ENCODE measurements at places on chromosomes 3 and 15. TPM values are rescaled to one million over a fixed set of nuclear protein-coding genes. Genes with fewer than 3 reads are reported as not detected.

CSPG4 gene
- 76.7 TPM for total RNA-seq

- no peak overlapping the region for H3K4me3 ChIP-seq
- no peaks in the 10 kb centered on the region for H3K4me1 ChIP-seq
- no peaks in the 10 kb centered on the region for H3K27me3 ChIP-seq
- peak; percentile 16 for DNase-seq
Observed at GRCh38 chr3:85572426-85572825, 613.6 kb downstream of the CADM2 start.

DNA sequence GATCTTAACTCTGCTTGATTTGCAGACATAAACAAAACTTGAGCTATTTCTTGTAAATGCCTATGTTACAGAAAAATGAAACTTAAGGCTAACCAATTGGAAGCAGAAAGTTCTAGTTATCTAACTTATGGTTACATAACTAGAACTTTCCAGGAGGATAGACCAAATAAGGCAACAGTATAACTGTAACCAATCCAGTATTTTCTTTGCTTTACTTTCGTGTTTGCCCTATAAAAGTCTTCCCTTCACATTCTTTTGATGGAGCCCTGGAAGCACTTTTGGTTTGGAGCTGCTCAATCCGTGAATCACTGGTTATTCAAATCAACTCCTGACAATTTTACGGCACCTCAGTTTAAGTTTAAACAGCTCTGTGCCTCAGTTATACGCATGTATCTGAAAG lies 164.6 kb downstream of the SUCLG2 start:
- H3K4me1 ChIP-seq = no peaks in the 10 kb centered on the region
- peaks cover 2% of the 10 kb centered on the region for H3K36me3 ChIP-seq
- no peak overlapping the region for H3K27ac ChIP-seq

- no peaks in the 10 kb centered on the region for H3K27me3 ChIP-seq
- no peaks in the 10 kb centered on the region for H3K4me1 ChIP-seq
Observed at GRCh38 chr3:195711813-195712534, 8.8 kb upstream of the MUC20 start.

ZNF501 gene
- 8.6 TPM for total RNA-seq

DNA sequence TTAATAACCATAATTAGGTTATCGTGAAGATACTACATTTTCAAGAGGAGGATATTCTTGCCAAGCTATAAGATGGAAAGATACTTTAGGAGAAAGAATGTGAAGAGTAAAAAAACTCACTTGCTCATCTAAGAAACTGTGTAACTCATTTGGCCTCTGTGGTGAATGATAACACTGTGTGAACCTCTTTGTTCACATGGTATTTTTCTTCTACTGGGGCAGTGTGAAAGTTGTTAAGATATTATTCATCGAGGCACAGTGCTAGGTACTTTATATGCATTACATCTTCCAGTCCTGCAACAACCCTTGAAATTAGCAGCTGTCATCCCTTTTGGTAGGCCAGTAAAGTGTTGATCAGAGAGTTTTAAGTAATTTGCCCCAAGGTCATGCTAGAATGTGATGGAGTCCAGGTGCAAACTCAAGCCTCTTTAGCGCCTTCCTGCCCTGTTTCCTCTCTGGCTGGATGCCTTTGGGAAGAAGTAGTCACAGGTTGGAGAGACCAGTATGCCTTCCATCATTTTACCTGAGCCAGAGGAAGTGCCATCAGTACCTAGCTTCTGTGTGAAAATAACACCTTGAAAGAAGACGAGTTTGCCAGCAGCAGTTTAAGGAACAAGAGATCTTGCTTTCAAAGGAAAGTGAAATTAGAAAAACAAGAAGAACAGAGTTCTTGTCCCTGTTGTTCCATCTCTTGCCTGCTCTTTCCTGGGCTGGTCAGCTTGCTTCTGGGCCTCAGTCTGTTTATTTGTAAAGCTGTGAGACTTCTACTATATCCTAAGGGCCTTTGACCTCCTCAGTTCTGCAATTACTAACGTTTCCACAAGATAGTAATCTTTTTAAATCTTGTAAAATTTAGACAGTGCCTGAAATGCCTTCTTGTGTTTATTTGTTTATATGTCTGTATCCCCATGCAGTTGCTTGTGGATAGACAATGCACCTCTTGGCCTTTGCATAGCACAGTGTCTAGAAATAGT lies 179.3 kb downstream of the FNDC3B start:
- H3K36me3 ChIP-seq = no peaks in the 10 kb centered on the region
- no peak overlapping the region for H3K4me3 ChIP-seq
- H3K4me1 ChIP-seq = peaks cover 17% of the 10 kb centered on the region
- no peak overlapping the region for H3K27ac ChIP-seq

All from muscle of leg (tissue), 16 donors.